Activated B cell treated with CpG ODN at 0.5 μM for 24 hours (primary cell): ENCODE measurements at places on chromosomes 11 and 22. TPM values are rescaled to one million over a fixed set of nuclear protein-coding genes. Genes with fewer than 3 reads are reported as not detected.

The OR51G2 gene
- not detected in 2 replicates for total RNA-seq

The NRGN gene
- 0.69 and 1.0 TPM in 2 replicates for total RNA-seq

- DNase-seq, result no peak
These were observed 38.8 kb downstream of the DKK3 start for GRCh38 chr11:11969380-11970215.

The HORMAD2 gene
- not detected in 2 replicates for total RNA-seq

The OR4D5 gene
- not detected in 2 replicates for total RNA-seq

- no peak for DNase-seq
These were observed 125.6 kb downstream of the GRIK4 start for GRCh38 chr11:120637131-120637530.

GRCh38 chr22:27531782-27532530 lies 269.6 kb downstream of the MN1 start:
- no peak for DNase-seq

The TREH gene
- not detected in 2 replicates for total RNA-seq

DNA sequence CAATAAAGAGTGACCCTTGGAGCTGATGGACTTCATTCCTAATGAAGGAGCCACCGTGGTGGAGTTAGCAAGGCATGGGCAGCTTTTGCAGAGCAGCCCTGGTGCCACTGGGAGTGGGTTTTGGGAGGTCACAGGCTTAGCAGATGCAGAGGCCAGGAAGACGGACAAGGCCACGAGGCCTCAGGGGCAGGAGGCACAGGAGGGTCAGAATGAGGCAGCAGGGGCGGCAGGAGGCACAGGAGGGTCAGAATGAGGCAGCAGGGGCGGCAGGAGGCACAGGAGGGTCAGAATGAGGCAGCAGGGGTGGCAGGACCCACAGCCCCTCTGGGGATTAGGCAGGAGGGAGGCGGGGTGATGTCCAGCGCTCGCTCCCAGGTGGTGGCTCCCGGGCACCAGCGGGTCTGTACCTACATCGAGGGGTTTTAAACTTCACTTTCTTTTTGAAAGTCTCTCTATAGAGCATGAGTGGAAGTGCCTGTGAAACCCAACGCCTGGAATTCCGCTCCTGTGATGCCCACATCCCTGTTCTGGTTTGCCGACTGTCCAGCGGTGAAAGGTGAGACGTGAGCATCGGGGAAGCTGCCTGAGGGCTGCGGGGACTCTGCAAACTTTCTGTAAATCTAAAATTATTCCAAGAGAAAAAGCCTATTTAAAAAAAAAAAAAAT lies 521.6 kb downstream of the BRD1 start:
- peak; percentile 4 for DNase-seq

The SAA4 gene
- not detected in 2 replicates for total RNA-seq

The MS4A15 gene
- total RNA-seq, result not detected in 2 replicates

GRCh38 chr11:131044851-131045250 lies 128.6 kb upstream of the SNX19 start:
- DNase-seq, result no peak
